Renal cortical epithelial cell (primary cell): ENCODE measurements at places on chromosomes 4 and X.

GRCh38 chr4:119211867-119212233, 663 bp upstream of the USP53 start:
- peak; percentile 83 for DNase-seq

GRCh38 chr4:78666830-78667258, 109.3 kb upstream of the BMP2K start:
- peak; percentile 56 for DNase-seq

DNA sequence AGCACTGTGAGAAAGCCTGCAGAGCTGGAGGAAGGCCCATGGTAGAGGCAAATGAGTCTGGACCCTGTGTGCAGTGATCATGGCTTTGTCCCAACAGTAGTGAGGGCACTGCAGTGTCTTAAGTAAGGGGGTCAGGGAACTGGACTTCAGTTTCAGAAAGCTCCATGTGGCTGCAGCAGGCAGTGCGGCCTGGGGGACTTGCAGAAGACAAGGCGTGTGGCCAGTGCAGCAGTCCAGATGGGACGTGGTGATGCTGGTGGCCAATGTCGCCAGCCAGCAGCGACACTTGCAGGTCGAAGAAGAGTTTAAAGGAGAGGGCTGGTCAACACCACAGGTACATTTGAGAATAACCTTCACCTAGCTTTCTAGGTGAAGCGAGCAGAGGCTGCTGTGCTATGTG, 113.4 kb downstream of the ZNF827 start:
- DNase-seq, result no peak

DNA sequence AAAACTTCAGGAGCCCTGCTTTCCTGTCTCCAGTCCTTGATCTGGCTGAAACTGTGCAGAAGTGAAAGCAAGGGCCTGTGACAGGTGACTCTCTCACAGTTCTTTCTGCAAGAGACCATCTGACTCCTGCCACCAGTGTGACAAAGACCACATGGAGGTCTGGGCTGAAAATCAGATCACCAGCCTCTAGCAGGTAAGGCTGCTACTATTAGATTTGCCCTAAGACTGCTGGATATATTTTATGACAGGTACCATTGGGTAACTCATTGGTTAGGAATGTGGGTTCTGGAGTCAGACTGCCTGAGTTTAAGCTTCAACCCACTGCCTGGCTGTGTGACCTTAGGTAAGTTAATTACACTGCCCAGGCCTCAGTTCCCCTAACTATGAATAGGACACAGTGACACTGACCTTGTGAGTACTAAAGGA, 163.3 kb upstream of the SLC7A11 start:
- DNase-seq, result peak; percentile 91

DNA sequence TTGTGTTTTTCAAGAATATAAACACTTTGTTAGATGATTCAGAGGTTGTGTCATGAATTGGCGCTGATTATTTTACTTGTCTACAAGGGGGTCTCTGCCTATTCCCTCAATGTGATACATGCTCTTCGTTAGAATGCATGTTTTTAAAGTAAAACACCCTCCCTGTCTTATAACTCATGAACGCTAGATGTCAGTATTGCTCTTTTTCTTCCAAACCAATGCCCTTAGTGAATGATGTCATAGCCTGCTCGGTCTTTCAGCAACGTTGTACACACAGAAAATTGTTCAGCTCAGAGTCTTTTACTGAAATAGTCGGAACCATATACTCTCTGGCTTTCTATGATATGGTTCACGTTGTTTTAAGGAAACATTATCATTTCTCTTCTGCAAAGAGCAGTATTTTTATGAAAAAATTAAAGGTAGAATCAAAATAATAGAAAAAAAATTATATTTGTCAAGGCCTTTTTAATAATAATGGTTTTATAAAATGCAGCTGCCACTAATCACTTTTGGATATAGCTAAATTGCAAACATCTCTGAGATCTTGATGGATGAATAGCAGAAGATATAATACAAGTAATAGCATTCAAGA, 292.9 kb downstream of the TLL1 start:
- DNase-seq, result peak; percentile 81

- DNase-seq, result no peak
Observed at GRCh38 chrX:129791961-129792570, 12.3 kb downstream of the SASH3 start.

GRCh38 chr4:38565271-38566199, 98.5 kb upstream of the KLF3 start:
- DNase-seq, result no peak

GRCh38 chr4:55125087-55125721, at the start of gene KDR:
TSS of gene KDR (minus strand) at chr4:55125595. CDS start at chr4:55125293, 302 bp downstream.
- no peak for DNase-seq

DNA sequence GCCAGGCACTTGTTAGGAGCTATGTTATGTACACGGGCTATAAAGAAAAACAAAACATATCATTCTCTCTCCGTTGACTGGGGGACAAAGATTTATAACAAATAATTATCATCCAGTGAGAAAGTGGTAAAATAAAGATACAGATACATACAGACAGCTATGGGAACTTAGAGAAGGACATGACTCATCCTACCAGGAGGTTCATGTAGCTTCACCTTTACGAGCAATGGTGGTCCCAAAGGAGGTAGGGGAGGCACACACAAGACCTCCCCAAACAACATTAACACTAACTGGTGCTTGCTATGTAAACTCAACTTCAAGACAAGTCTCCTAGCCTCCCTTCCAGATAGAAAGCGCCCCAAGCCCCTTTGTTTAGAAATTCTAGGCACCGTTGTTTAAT, 8.9 kb downstream of the AMBN start:
- DNase-seq, result no peak

DNA sequence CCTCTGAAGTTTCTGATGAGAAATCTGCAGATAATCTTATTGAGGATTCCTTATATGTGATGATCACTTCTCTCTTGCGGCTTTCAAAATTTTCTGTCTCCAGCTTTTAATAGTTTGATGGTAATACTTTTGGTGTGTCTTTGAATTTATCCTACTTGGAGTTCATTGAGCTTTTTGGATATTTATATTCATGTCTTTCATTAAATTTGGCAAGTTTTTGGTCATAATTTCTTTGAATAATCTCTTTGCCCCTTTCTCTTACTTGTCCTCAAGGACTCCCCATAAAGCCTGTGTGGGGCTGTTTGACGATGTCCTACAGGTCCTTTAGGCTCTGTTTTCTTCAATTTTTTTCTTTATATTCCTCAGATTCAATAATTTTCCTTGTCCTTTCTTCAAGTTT, 11.3 kb upstream of the FAM47E start:
- no peak for DNase-seq

- DNase-seq, result no peak
Observed at GRCh38 chr4:11165052-11165451, 263.6 kb downstream of the HS3ST1 start.

- no peak for DNase-seq
Observed at GRCh38 chrX:9465380-9466123, 694 bp downstream of the TBL1X start.

- DNase-seq, result no peak
Observed at GRCh38 chr4:131638781-131639180, 1510.3 kb upstream of the PCDH10 start.

DNA sequence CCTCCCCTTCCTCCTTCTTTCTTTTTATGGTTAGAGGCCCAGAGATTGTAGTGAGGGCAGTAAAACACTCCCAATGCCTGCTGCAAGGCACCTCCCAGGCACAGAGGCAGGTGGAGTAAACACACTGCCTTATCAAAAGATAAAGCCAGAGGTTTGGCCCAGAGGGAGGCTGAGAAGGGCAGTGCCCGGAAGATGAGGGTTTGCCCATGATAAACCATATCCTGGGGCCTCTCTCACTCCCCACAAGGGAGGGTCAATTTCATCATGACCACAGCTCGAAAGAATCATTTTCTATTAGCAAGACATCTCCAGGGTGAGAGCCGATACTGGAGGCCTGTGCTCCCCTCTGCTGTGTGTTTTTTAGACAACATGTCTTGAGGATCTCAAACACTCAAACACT, 98.5 kb upstream of the FAM9C start:
- DNase-seq, result no peak

GRCh38 chr4:5391492-5391891, 316.9 kb downstream of the EVC2 start:
- no peak for DNase-seq

DNA sequence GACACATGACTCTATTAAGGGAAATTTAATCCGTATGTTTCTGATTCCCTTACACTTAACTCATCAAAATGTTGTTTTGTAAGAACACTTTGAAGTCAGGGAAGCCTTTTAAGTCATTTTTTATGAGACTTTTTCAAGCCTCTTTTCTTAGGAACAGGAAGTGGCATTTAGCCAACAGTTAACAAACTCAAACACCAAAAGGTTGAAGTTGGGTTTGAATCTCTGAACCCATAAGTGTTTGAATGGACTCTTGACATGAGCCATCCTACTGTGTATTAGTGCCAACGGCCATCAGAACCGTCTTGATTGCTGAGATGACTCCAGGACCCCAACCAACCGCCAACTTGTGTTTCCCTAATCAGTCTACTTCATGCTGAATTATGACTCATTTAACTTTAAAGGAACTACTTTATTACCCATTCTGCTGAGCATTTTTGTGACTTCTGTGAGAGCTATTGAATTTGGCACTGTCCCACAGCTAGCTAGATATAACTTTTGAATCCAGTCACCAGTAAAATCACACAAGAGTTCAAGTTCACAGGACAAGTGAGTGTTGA, 209.1 kb upstream of the FAT1 start:
- peak; percentile 84 for DNase-seq

- DNase-seq, result peak; percentile 87
Observed at GRCh38 chrX:55033429-55033828, 2.7 kb upstream of the ALAS2 start.

DNA sequence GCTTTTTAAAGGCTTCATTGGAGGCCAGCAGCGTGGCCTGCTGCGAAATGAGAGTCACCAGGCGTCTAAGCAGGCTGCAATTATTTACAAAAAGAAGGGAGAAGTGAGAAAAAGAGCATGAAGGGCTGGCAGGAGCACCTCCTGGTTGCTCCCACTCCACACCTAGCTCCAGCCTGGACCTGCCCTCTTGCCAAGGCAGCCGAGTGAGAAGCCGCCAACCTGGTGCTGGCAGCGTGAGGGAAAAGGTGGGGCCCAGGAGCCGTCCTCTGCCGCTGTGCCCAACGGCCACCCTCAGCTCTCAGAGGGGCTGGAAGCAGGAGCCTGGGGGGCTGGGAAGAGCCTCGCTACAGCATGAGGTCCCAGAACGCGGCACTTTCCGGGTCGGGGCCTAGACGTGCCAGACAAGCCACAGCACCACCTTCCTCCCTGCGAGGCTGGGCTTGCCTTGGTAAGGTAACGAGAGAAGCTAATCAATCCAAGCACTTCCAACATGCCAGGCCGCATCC, 16.3 kb downstream of the SLC6A8 start:
- DNase-seq, result no peak

DNA sequence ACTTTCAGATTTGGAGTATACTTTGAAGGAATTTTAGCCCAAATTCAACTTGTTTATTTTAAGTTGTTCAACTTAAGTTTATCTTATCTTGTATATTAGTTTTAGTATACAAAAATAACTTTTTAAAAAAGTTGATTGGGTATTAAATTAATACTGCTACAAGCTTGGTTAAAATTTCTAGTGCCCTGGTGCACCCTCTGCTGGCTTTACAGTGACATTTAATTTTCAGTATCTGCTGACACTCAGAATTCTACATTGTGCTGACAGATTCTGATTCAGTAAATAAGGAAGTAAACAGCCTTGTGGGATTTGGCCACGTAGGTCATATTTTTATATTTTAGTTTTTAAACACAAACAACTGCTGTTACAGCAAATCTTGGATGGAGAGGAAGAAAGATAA, 2.9 kb downstream of the EDA start:
- peak; percentile 23 for DNase-seq

- DNase-seq, result peak; percentile 11
Observed at GRCh38 chrX:9988762-9989161, 21.6 kb downstream of the CLDN34 start.

DNA sequence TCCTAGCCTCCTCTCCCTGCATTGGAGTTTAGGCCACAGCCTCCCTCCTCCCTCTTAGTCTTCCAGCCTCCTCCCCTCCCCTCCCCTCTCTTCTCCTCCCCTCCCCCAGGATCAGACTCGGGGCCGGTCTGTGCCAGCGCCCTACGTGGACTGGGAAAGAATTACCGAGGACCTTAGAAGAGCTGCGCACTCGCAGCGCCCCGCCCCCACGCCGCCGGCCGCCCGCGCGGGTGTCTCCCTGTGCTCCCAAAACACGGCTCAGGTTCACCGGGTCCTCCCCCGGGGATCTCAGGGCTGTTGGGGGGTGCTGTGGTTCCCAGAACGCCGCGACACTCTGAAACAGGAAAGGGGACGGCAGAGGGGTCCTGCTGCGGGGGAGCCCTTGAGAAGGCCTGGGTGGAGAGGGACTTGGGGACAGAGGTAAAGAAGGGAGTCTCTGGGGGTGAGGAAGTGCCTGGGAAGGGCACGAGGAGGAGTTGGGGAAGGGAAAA, 122.3 kb upstream of the TBL1X start:
- DNase-seq, result peak; percentile 57

DNA sequence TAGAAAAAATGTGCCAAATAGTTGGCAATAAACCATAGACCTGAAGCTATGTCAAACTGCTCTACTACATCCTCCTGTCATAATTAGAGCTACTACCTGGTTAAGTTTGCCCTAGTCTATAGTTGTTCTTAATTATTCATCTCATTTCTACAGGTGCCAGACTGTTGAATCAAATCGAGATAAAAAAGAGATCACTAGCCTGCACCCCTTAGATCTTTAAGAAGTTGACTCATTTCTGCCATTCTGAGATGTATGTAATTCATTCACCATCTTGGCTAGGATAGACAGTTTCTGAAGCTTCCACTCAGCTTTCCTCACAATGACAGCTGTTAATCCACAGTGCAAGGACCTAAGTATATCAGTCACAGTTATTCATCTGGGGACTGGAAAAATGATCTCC, 452.1 kb upstream of the BOD1L1 start:
- no peak for DNase-seq

- DNase-seq, result no peak
Observed at GRCh38 chrX:138534410-138534809, 177.1 kb downstream of the FGF13 start.

GRCh38 chrX:153598541-153599191, at the start of gene CCNQ:
TSS of gene CCNQ (minus strand) at chrX:153599139. CDS start at chrX:153599073, 66 bp downstream.
- no peak for DNase-seq

- no peak for DNase-seq
Observed at GRCh38 chrX:40177117-40177430, 79.3 kb upstream of the BCOR start.

- peak; percentile 11 for DNase-seq
Observed at GRCh38 chrX:153463031-153463430, 7.3 kb downstream of the HAUS7 start.

DNA sequence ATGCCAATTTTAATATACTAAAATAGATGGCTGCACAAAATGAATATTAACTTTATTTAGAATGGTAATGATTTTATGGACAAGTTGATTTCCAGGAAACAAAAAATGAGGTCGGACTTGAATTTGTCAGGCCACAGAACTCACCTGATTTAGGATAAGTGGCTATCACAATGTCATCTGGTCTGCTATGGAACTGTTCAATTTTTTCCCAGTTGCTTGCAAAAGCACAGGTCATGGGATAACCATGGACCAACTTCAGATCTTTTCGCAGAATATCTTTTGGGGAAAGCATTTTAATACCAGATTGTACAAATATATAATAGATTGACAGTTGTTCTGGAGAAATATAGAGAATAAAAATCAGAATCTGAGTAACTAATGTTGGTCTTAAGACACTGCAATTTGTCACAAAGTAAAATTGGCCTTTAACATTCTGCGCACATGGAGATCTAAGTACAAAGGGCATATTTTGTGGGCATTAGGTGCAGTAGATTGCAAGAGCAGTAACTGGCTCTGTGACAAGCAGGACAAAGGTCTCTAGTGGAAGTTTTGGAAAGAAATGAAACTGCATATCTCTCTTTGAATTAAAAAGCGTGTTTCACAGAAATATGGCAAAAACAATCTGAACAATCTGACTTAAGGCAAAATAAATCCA, 5.4 kb downstream of the SULT1B1 start:
- no peak for DNase-seq

- DNase-seq, result no peak
Observed at GRCh38 chr4:96784336-96784735, 944.4 kb downstream of the PDHA2 start.
